Endodermal cell (in vitro differentiated cells): ENCODE measurements at places on chromosomes 6 and 20.

DNA sequence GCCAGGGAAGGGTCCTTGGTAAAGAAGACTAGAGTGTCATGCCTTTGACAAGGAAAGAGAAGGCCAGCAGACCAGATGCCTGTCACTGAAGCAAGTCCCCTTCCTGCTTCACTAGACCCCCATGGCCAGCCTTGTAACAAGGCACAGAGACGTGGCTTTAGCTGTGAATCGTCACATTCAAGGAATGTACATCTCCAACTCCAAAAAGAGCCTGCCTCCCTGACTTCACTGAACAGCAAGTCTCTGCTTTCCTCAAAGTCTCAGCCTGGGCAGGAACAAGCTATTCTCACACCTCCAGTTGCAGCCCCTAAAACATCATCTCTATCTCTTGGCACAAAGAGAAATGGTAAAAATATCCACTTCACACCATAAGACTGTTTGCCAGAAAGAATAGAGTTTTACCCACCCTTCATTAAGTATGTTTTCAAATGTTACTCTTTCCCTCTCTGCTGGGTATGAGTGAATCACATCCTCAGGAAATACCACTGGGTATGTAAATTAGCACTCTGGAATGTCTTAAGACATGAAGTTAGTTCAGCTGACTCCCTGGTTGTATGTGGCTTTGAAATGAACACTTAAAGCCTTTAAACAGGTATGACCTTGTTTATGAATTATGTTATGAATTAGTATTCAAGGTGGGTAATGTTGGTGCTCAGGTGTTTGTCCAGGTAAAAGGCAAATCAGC lies 46.4 kb upstream of the NT5E start:
- peak; percentile 59 for DNase-seq

GRCh38 chr6:5120011-5120410 lies 34.9 kb downstream of the PPP1R3G start:
- no peak for DNase-seq

- DNase-seq = peak; percentile 44
Measured at GRCh38 chr20:57481281-57481711, 43.6 kb downstream of the CTCFL start.

- DNase-seq = no peak
Measured at GRCh38 chr6:91822581-91822980, 1235.7 kb upstream of the MAP3K7 start.

- DNase-seq = peak; percentile 66
Measured at GRCh38 chr6:158284007-158284875, 28.0 kb upstream of the TULP4 start.

DNA sequence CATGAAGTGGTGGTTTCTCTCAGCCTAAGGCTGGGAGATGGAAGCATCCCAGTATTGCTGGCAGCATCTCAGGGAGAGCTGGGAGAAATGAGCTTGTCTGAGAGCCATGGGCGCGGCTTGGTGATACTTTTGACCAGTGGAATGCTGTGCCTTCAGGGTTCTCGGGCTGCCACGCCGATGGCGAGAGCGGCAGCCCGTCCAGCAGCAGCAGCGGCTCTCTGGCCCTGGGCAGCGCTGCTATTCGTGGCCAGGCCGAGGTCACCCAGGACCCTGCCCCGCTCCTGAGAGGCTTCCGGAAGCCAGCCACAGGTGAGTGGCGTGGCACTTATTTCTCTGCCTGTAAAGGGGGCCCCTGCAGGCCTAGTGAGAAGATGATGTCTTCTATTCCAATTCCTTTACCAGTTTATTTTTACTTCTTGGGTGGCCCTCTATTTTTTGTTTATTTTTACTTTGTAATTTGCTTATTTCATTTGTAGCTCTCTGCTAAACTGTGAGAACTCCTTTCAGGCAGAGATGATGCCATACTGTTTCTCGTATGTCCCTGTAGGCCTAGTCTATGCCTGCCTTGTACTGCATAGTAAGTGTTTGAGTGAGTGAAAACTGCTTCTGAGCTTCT lies 71.7 kb downstream of the ASXL1 start:
- DNase-seq = no peak

DNA sequence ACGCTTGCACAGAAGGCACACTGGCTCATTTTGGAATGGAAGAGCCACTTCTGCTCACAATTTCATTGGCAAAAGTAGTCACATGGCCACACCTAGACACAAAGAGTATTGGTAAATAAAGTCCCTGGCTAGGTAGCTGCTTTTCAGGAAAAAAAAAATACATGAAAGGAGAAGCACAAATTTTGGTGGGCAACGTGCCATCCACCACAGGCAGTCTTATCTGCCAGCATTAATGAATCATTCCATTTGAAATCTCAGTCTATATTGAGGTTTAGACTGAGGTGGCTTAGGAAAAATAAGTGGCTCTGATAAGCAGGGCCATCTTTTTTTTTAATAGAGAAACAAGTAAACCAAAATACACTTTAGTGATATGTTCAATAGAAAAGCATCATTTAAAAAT lies 44.3 kb downstream of the ADGRB3 start:
- no peak for DNase-seq

GRCh38 chr6:27551607-27552006 lies 78.7 kb upstream of the ZNF184 start:
- no peak for DNase-seq

DNA sequence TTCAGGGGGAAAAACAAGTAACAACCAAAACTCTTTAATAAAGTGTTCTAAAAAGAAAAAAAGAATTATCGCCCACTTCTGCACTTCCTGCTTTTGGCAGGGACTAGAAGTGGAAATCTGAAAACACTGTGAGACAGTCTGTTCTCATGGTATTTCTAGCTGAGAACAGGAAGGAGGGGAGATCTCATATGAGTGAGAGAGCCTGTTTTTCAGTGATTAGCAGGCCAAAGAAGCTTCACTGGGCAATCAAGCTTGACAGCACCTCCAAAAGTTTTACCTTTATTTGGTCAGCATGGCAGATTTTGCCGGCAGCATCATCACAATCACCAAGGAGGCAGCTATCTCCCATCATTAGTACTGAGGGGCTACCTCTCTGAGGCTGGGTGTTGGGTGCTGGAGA lies 79.5 kb upstream of the ATXN1 start:
- DNase-seq = no peak

GRCh38 chr6:125251516-125252220 lies 50.1 kb downstream of the HDDC2 start:
- DNase-seq = peak; percentile 59

- no peak for DNase-seq
Measured at GRCh38 chr20:62675877-62676260, 32.8 kb upstream of the NTSR1 start.

GRCh38 chr6:90322976-90323474 lies 26.4 kb upstream of the BACH2 start:
- no peak for DNase-seq

DNA sequence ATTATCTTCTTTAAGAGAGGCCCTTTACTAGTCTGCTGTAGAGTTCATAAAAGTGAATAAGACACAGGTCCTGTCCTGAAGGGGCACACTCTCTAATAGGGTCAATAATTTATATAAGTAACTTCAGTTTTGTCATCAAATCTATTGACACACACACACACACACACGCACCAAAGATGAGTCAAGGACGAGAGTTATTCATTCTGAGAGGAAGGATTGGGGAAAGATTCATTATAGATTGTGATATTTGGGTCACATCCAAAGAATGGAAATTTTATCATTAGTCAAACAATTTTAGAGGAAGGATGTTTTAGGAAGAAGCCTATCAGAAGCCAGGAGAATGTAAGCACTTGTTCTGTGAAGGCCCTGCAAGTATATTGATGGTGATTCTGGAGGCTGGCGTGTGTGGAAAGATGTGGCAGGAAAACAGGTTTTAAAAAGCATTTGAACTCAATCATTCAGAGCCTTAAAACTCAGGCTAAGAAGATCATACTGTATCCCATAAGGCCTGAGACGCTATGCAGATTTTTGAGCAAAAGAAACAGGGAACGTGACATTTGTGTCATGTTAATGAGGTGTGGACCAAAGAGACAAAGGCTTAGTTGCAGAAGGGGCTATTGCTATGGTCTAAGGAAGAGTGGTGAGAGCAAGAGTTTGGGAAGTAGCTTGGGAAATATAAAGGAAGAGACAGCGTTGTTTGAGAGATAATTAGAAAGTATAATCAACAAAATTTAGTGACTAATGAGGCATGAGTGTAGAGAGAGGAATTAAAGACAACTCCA lies 161.4 kb upstream of the PREP start:
- no peak for DNase-seq
